ENCODE measurements at places on chromosomes 7 and 10.

DNA sequence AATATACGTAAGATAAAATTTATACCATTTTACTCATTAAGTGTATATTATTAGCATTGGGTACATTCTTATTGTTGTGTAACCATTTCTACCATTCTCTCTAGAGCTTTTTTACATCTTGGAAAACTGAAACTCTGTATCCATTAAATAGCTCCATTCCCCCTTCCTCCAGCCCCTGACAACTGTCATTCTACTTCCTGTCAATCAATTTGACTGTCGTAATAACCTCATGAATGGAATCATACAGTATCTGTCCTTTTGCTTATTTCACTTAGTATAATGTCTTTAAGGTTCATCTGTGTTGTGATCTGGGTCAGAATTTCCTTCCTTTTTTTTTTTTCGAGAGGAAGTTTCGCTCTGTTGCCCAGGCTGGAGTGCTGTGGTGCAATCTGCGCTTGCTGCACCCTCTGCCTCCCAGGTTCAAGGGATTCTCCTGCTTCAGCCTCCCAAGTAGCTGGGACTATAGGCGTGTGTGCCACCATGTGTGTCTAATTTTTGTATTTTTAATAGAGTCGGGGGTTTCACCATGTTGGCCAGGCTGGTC, 15.6 kb downstream of the ZRANB1 start:
- DNase-seq: no peak

DNA sequence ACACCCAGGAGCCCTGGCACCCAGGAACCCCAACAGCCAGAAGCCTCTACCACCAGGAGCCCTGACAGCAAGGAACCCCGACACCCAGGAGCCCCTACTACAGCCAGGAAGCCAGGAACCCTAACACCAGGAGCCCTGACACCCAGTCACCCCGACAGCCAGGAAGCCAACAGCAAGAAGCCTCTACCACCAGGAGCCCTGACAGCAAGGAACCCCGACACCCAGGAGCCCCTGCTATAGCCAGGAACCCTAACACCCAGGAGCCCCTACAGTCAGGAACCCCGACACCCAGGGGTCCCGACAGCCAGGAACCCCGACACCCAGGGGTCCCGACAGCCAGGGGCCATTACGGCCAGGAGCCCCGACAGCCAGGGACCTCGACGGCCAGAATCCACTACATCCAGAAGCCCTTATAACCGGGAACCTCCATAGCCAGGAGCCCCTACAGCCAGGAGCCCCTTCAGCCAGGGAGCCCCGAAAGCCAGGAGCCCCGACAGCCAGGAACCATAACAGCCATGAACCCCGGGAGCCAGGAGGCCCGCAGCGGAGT, 440 bp upstream of the GLRX3 start:
- DNase-seq: no peak

DNA sequence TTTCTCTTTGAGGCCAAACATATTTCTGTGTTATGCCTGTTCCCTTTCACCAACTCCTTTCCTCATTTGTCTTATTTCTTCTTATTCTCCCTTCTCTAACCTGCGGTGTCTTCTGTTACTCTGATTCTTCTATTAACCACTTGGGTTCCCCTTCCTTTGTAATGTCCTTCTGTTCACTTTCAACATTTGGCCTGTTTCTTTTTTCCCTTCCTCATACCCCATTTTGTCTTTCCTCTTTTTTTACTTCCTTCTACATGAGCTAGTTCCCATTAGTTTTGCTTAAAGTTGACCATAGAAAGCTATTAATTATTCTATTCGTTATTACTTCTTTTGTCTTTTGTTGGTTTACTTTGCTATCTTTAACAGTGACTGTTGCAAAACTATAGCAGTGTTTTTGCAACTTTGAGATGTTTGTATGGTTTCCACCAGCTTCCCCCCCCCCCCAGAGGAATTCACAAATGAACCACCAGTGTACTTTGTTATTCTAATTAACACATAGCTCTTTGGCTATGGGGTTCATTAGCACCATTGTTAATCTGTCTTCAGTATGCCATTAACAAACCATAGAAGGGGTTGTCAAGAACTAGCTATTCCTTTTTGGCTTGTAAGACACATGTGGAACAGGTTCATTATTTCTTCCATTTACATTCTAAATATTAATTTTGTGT, 2.9 kb downstream of the LRGUK start:
- no peak for DNase-seq

DNA sequence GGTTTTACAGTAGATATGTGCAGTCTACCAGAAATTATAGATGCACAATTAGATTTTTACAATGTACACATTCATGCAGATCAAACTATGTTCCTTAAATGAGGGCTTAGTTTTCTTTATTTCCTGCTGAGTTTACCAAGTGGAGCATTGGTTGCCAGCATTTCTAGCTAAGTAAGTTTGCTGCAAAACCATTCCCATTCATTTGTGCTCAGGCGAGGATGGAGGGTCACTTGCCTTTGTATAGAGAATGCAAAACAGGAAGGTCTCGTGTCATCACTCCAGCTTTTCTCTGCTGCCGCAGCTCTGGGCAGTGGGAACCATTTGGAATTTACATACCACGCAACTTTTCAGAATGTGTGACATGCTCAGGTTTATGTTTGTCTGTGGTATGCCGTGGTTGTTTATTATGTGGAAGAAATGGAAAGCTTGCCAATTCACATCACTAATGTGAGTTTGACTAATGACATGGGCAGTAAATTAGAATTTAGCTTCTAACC, 198.6 kb downstream of the TRIL start:
- DNase-seq: no peak

- no peak for DNase-seq
Observed at GRCh38 chr10:3485057-3485686, 299.8 kb downstream of the KLF6 start.

GRCh38 chr7:137865764-137866163, 19.0 kb upstream of the DGKI start:
- DNase-seq: no peak

DNA sequence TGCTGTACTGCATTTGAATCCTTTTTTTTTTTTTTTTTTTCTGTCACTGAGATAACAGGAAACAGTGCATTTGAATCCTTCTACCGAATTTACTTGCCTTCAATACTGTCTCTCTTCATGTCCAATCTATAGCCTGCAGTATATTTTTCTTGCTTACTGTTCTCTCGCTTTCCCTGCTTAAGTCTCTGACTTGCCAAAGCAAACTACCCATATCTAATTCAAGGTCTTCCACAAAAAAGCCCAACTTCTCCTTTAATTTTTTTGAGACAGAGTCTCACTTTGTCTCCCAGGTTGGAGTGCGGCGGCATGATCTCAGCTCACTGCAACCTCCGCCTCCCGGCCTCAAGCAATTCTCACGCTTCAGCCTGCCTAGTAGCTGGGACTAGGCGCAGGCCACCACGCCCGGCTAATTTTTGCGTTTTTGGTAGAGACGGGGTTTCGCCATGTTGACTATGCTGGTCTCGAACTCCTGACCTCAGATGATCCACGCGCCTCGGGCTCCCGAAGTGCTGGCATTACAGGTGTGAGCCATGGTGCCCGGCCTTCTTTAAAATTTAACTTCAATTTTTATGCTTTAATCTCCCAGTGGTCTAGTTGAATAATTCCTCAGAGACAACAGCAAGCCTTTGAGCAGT, 882 bp downstream of the PDCD11 start:
- no peak for DNase-seq

- no peak for DNase-seq
Observed at GRCh38 chr10:60646966-60647796, 131.1 kb upstream of the CDK1 start.

DNA sequence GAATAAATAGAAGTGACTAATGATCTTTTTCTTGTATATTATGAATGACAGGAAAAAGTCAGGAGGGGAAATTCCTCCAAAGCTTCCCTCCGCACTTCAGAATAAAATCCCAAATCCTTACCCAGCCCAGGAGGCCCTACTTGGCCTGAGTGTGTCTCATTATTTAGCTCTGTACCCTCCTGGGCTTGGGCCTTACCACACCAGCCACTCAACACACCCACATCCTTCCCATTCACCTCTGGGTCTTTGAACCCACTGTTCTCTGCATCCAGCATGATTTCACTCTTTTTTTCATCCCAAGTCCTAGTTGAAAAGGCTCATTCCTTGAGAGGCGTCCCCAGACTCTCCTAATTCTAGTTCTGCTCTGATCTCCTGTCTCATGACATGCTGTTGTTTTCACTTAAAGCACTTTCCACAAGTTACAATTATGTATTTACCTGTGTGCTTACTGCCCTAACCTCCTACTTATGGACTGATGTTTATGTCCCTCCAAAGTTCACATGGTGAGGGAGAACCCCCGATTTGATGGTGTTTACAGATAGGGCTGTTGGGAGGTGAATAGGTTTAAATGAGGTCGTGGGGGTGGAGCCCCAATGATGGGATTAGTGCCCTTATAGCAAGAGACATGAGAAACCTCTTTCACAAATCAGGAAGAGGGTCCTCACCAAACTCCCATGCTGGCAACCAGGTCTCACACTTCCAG, 6.4 kb downstream of the NOD1 start:
- no peak for DNase-seq

DNA sequence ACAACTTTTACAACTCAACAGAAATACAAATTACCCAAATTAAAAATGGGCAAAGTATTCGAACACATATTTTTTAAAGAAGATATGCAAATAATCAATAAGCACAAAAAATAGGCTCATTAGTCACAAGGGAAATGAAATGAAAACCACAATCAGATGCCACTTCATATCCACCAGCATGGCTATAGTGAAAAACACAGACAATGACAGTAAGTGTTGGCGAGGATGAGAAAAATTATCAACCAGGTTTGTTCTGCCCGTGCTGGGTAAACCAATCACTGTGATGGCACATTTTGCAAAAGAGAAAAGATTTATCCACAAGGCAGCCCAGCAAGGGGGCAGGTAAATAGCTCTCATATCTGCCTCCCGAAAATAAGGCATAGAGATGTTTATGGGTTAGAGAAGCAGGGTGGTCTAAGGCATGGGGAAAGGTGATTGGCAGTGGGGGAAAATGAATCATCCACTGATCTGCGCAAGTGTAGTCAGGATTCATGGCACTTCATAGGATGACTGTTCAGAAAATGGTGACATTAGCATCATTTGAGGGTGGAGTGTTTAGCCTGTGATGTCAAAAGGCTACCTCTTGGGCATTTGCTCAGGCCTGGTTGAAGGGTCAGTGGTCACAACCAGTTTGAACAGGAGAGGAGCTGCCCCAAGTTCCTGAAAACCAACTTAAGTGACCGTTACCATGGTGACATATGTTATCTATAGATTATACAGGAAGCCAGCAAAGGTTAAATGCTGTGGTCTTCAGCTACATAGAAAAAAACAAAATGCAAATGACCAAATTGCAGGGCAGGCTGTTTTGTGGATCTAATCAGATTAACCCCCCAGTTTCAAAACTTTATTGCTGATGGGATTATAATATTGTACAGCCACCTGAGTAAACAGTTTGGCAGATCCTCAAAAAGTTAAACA, 8.0 kb upstream of the CFAP70 start:
- no peak for DNase-seq

DNA sequence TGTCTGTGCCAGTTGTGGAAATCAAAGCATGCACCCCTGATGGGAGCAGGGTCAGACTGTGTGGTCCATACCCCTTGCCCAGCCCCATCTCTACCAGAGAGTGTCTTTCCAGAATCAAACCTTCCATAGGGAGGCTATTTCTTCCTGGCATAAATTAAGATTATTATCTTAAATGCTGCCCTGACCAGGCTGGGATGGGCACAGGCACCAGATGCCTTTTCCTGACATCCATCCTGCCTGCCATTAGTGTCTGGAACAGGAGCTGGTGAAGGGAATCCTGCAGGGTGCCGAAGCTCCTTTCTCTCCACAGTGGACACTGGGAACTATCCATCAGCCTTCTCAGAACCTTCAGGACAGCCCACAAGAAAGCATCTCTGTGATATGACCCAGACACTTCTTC, 296.3 kb downstream of the GRID1 start:
- DNase-seq: no peak

- no peak for DNase-seq
Observed at GRCh38 chr10:94490789-94491039, 54.9 kb upstream of the HELLS start.

DNA sequence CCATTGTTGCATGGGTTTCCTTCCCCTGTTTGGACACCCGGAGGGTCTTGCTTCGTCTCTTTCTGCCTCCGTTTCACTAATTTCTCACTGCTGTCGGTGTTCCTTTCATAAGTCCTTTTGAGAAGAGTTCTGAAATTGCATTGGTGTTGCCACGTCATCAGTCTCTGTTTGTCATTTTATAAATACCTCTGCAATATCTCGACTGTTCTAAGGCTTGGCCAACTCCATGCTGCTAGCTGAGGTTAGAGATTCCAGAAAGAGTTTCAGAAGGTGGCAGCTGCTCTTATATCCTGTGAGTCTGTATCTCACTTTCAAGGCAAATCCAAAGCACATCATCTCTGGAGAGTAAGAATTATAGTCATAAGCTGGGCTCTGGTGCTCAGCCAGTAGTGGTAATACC, 148.0 kb upstream of the INSYN2A start:
- no peak for DNase-seq

DNA sequence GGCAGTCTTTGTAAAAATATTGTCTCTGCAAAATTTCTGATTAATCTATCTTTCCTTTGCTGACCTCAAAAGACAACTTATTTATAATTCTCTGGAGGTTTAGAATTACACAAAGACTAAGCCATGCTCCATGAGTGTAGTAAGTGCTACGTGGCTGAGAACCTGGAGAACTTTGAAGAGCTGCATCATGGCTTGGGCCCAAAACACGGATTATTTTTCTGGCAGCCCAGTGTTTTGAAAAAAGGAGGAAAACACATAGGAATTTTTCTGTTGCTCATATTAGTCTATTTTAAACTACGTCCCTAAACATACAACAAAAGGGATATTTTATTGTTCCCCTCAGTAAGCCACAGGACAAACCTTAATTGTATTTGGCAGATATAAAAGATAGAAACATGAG, 360.7 kb upstream of the MYO3A start:
- no peak for DNase-seq

DNA sequence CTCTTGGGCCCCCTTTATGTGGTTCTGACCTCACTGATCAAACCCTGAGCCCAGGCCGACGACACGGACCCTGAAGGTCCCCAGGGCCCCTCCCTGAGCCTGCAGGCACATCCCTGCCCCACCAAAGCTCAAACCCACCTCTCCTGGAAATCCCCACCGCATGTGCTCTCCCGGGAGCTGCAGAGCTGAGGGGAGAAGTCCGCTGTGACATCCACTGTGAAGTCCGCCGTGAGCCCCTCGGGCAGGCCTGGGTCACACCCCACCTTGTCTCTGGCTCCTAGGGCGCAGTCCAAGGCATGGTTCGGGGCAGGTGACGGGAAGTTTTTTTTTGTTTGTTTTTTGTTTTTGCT, 100.2 kb downstream of the MICALL2 start:
- no peak for DNase-seq

DNA sequence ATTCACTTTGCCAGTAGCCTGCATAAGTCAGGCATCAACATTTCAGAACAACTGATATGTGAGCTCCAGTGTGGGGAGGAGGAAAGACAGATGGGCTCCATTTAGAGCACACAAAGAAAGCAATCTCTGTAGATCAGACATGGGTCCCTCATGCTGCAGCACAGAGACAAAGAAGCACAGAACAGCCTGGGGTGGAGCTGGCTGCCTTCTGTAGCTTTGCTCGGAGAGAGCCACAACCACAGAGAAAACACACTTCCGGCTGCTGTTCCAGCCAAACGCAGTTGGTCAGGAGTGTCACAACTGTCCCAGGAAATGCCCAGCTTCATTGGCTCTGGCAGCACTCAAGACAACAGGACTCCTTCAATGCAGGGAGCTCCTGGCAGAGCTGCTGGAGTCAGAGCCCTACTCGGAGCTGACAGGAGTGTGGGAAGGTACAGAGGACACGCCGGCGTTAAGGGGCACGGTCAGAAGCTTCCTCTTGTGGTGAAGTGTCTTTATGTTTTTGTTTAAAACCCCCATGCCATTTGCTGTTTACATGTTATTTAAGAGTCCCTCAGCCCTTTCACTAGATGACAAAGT, 494.4 kb downstream of the TCERG1L start:
- no peak for DNase-seq

GRCh38 chr10:73771722-73772280, 10.0 kb upstream of the CHCHD1 start:
- DNase-seq: peak; percentile 74
